ENCODE measurements at places on chromosomes 11 and 22.

GRCh38 chr11:11740073-11740702, 101.6 kb upstream of the USP47 start:
- DNase-seq: no peak

GRCh38 chr11:1392111-1392510, 2.4 kb downstream of the BRSK2 start:
- DNase-seq: no peak

- no peak for DNase-seq
These were observed 55.4 kb upstream of the PLET1 start for GRCh38 chr11:112315861-112316739.

- no peak for DNase-seq
These were observed 5.4 kb upstream of the OR51A2 start for GRCh38 chr11:4960877-4961276.

- no peak for DNase-seq
These were observed 4.3 kb upstream of the TMPRSS13 start for GRCh38 chr11:117933475-117933874.

- DNase-seq: no peak
These were observed 16.2 kb downstream of the SLC37A2 start for GRCh38 chr11:125079151-125079877.

GRCh38 chr11:108916290-108916689, 251.4 kb downstream of the DDX10 start:
- DNase-seq: no peak

- no peak for DNase-seq
These were observed 108.7 kb upstream of the AKIP1 start for GRCh38 chr11:8802251-8802650.

DNA sequence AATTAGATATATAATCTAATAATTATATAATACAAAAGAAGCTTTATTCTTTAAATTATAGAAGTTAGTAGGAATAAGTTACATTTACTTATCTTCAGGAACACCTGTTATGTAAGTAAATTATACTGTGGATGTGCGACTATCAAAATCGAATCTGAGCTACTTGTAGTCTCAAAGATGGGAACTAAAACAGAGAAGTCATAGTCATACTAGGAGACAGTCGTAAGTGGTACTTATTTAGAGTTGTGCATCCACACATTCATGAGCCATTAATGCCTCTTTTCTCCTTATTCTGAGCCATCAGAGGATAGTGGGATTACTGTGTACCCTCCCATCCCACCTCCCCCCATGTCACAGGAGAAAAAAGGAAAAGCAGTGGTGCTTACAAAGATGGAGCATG, 114.4 kb downstream of the CADM1 start:
- no peak for DNase-seq

DNA sequence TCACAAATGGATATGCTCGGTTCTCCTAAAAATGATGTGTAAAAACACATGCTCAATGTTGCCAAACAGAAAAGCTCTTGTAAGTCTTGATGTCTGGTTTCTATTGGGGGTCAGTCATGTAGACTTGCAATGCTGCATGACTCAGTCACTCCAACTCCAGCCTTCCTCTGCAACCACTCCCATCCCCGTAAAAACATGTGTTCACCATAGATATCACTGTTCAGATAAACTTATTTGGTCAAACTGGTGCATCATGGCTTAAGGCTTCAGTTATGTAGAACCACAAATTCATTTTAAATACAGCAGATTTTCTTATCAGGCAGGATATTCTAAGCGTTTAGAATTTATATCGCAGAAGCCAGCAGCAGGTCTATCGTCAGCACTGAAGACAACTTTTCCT, 298.4 kb upstream of the LUZP2 start:
- DNase-seq: no peak

- DNase-seq: no peak
These were observed 1.5 kb downstream of the FEZ1 start for GRCh38 chr11:125494561-125494960.

GRCh38 chr11:113274713-113275582, 39.4 kb upstream of the TTC12 start:
- DNase-seq: no peak
